ENCODE measurements at places on chromosomes 1 and 21. TPM values are rescaled to one million over a fixed set of nuclear protein-coding genes. Genes with fewer than 3 reads are reported as not detected.

The NAV1 gene
- total RNA-seq = 29.0 TPM

- DNase-seq = no peak
Observed at GRCh38 chr1:99565606-99566289, 80.2 kb upstream of the PALMD start.

The ELAPOR1 gene
- total RNA-seq = 0.28 TPM

GRCh38 chr1:198686069-198686728 lies 47.4 kb downstream of the PTPRC start:
- no peak for DNase-seq

- no peak for DNase-seq
Observed at GRCh38 chr1:165861911-165862310, 34.5 kb downstream of the UCK2 start.

GRCh38 chr1:209674957-209675564 lies at the start of gene G0S2:
Gene G0S2 (plus strand): TSS chr1:209675412. CDS start chr1:209675685, 273 bp downstream.
- no peak for DNase-seq

The IFNAR1 gene
- 23.8 TPM for total RNA-seq

The ANXA9 gene
- 1.2 TPM for total RNA-seq

GRCh38 chr1:2462819-2463218 lies 13.3 kb upstream of the PLCH2 start:
- no peak for DNase-seq

DNA sequence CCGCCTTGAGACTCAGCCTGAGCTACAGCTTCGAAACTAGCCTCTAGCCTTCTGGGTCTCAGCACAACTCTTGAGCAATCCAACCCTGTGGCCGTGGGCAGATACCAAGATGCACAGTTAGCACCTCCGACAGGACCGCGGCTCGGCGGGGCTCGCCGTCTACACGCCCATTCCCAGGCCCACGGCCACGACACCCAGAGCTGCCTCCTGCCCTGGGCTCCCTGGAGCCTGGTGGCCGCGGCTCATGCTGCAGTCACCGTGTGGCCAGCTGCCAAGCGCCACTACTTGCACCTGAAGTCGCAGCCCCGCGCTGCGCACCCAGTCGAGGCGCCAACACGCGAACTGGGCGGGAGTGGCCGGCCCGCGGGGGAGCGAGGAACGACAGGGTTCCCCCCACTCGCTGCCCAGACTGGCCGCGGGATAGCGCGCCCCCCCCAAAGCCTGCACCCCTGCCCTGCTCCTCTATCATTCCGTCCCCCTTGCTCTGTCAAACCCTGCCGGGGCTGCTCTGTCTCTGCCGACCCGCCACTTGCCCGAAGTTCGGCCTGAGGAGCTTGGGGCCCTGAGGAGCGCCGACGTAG lies 729 bp upstream of the CDCA8 start:
- DNase-seq = no peak

- DNase-seq = no peak
Observed at GRCh38 chr21:27149034-27149433, 182.1 kb upstream of the ADAMTS5 start.

DNA sequence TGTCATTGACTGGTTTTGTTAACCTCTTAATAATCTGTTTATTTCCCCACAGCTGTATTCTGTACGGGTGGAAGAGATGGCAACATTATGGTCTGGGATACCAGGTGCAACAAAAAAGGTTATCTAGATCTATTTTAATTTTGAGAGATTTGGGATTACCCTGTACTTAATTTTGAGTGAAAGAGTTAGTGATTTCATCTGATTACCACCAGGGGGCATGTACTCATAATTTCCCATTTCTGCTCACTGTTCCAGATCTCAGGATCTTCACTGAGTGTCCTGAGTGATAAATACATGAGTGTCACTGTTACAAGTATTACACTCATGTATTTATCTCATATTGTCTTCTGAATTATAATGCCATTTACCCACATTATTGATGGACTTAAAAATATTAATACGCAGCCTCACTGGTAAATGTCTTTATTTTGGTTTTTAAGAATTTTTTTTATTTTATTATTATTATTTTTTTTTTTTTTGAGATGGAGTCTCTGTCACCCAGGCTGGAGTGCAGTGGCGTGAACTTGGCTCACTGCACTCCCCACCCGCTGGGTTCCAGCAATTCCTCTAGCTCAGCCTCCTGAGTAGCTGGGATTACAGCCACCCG lies 27.4 kb downstream of the DTL start:
- no peak for DNase-seq

DNA sequence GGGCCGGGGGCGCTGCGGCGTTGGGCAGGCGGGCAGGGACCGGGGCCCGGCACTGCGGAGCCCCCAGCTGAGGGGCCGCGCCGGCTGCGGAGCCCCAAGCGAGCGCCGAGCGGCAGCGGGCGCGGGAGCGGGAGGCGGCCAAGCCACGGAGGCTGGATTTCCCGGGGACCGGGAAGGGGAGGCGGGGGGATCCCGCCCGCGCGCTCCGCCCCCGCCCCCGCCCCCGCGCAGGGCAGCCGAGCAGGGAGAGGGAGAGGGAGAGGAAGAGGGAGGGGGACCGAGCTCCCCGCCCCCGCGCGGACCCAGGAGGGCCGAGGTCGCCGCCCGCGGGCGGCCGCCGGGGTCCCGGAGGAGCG lies at the start of gene DLGAP3:
Gene DLGAP3, minus strand, starts transcription at position 154 of the 356 bp plus-strand sequence. CDS start 24,267 bp downstream, outside the sequence.
- no peak for DNase-seq

The SLC16A4 gene
- total RNA-seq = 0.46 TPM

GRCh38 chr1:171431994-171432393 lies 53.3 kb upstream of the PRRC2C start:
- DNase-seq = no peak

The ZNHIT6 gene
- total RNA-seq = 56.2 TPM

DNA sequence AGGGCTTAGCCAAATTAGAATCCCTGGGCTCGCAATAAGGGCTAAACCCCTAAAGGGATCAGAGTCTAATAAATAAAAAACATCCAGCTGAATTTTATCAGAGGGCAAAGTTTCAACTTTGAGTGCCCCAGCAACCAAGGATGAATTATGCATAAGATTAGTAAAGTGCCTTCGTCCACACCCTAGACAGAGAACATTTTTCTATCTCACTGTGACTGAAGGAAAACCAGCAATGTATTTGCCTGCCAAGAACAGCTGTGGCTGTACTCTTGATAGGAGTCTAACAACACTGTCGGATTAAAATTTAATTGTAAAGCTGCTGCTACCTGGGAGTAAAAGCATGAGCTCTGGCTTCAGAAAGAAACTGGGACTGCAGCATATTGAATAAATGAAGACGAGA lies 23.3 kb downstream of the WNT2B start:
- no peak for DNase-seq

DNA sequence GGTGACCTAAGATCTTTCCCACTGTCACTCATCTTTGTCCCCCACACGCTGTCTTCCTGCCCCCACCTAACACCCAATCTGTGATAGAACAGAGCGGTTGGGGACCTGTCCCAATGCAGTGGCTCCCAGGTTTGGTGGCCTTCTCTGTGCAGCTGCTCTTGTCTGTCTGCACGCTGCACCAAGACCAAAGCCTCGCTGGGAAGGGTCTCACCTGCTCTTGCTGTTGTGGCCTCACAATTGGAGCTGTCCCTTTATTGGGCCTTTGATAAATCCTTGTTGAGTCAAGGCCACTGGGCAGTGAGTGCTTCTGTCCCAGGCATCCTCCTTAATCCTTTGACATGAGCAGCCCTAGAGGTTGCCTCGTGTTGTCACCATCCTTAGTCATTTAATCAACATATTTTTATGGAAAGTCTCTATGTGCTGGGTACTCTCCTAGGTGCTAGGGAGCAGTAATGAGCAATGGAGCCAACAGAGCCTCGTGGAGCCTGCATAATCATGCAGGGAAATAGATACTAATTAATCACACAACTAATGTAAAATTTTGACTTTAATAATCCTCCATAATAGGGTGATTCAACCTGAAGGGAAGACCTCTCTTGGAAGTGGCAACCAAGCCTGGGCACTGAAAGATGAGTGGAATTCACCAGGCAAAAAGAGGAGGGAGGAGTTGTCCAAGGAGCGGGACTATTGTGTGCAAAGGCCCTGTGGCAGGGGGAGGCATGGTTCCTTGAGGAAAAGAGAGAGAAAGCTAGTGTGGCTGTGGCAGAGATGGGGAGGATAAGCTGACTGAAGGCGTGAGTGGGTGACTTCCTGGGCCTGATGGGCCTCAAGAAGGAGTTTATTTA lies 57.6 kb downstream of the MAN1C1 start:
- DNase-seq = no peak

DNA sequence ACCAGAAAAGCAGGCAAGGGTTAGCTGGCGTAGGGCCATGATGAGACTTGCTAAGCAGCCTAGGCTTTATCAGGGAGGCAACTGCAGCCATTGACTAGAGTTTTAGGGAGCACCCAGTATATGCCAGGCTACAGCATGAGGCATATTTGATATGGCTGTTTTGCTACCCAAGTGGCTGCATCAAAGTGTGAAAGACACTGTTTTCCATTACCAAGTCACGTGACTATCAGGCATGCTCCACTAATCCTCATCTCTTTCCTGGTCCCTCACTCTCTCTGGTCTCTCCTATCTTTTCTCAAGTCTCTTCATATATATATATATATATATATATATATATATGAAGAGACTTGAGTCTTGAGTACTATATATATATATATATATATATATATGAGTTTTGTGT lies 206.7 kb upstream of the POU3F1 start:
- no peak for DNase-seq

The B4GALT3 gene
- total RNA-seq = 28.6 TPM

DNA sequence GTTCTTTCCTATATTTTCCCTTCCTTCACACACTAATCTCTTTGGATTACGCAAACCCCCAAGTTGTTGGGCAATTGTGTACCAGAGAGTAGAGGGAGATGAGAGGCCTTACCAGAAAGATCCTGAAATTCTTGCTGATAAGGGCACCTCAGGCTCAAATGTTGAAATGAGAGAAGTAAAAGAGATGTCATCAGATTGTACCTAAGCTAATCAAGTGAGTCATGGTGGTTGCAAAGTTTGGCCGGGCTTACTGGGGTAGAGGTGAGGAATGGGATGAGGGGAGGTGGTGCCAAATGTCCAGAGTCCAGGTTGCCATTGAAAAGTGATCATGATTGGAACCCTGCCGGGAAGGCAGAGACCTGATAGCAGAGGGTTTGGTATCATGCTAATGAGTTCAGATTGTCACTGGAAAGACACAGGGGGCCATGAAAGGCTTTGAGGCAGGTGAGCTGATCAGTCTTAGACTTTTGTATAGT lies 43.1 kb downstream of the OPTC start:
- no peak for DNase-seq

DNA sequence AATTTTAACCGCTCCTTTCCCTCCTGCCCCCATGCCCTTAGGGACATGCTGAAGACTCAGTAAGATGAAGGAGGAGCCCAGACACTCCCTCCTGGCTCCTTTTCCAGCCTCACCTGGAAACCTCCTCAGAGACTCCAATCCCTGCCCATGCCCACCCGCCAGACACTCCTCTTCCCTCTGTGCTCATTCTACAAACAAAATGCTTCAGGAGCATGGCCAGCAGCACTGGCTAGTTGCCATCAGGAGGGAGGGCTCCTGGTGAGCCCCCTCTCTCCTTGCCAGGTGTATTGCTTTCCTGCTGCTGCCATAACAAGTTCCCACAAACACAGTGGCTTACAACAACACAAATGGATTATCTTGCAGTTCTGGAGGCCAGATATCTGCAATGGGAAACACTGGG lies 126.1 kb downstream of the PSMG1 start:
- no peak for DNase-seq

- no peak for DNase-seq
Observed at GRCh38 chr1:11729498-11730428, 6.2 kb upstream of the AGTRAP start.
